HFF-Myc (cell line): ENCODE measurements at places on chromosomes 1 and 21.

GRCh38 chr1:10835822-10836421 is 39.5 kb upstream of the CASZ1 start:
- DNase-seq: peak; percentile 9

GRCh38 chr1:184199036-184199435 is 147.5 kb downstream of the TSEN15 start:
- no peak for DNase-seq

DNA sequence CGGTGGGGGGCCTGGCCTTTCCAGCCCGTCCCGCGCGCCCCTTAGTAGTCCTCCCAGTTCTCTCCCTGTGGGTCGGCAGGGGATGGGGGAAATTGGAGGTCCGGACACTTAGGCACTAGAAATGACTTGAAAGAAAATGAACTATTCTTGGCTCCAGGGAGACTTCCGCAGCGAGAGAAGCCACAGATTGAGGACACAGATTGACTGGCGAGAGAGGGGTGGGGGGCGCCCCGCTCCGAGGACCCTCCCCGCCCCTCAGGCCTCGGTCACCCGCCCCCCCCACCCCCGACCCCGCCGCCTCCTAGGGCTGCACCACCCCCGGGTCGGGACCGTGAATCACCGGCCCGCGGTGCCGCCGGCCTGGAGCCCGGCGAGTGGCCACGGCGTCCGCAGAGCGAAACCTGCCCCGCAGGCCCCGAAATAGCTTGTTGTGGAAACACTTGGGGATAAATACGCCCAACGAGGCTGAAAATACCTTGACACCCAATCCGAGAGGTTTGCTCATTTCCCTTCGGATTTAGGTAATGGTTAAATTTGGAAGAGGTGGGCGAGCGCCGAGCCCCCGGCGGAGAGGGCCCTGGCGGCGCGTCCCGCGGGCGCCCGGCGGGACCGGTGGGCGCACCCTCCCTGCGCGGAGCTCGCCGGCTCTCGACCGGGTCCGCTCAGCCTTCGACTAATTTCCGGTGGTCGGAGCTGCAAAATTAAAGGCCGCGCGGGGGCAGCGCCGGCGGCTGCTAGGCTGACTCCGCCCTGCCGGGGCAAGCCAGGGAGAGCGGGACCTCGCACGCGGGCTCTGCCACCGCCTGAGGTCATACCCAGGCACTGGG is at the start of gene GFI1:
Gene GFI1 (minus strand): TSS at position 675 of the 827 bp plus-strand sequence. CDS start 3,438 bp downstream, outside the sequence.
- DNase-seq: no peak

GRCh38 chr21:38343691-38344090 is 86.9 kb downstream of the KCNJ15 start:
- DNase-seq: no peak
